NCI-H446 treated with DMSO at 0.1 percent for 48 hours (cell line): ENCODE measurements at places on chromosomes 1 and 21.

DNA sequence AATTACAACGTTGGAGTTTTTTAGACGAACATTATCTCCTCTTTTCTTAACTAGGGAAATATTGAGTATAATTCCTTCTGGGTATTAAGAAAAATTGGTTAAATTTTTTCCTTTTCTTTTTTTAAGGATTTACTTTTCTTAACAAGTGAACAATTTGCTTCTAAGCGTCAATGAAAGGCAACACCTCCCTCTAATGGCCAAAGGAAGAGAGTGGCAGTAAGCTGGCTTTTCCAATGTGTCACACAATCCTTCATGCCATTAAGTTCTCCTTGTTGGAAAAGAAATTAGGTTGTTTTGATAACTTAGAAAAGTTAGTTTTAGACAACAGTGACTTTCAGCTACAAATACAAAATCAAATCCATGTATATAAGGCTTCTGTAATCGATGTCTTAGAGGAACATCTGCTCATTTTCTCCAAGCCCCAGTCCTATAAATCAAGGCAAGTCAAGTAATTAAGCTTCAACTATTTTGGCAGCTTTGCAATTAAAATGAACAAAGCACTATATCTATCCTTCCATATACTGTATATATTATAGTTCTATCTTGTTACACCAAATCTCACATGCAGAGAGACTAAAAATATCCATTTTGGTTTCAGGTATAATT, 62.8 kb downstream of the EDEM3 start:
- DNase-seq: peak; percentile 41

DNA sequence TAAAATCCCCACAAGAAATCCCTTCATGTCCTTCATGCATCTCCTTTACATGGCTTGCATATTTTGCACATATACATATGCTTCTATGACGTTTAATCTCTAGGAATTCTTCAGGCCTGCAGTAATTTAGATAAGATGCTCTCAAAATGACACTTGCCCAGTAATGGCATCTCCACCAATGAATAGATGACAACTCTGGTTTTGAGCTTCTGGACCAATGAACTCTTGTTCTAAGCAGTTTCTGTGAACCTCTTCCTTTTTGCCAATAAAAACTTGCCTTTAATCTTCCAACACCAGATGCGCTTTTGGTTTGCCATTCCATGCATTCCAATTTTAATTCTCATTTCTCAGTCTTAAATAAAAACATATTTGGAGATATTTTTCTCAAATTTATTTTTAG, 189.8 kb upstream of the OLFM3 start:
- no peak for DNase-seq

DNA sequence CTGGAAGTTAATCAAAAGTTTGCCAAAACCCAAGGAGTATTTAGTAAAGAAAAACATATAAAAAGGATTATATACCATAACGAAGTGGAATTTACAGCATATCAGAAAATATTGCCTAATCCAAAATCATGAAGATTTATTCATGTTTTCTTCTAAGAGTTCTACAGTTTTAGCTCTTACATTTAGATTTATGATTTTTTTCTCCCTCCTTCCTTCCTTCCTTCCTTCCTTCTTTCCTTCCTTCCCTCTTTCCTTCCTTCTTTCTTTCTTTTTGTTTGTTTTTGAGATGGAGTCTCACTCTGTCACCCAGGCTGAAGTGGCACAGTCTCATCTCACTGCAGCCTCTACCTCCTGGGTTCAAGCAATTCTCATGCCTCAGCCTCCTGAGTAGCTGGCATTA, 15.7 kb upstream of the PRSS38 start:
- no peak for DNase-seq

DNA sequence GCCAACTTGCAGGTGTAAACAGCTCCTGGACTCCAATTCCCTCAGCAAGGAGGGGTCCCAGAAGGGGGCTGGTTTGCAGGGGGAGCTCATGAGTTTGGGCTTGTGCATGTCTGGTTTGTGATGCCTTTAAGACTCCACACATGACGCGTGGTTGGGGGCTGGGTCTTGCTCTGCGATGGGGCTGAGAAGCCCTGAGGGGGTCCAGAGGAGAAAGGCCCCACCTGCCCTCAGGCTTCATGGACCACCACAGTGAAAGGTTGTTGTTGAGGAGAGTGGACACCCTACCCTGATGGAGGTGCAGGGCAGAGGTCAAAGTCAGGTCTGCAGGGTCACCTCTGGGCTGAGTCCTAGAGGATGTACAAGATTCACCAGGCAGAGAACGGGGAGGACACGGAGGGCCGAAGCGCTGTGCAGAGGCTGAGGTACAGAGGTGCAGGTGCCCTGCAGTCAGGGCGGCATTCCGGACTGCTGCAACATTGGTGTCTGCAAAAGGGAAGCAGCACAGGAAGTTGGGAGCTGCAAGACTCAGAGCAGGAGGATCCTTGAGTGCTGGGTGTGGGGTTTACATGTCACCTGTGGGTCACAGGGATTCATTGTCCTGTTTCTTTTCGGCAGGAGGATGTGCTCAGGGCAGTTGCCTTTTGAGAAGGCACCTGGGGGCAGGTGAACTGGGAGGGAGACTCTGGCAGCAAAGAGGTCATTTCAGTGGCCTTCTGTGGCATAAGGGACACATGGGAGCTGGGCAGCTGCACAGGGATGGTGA, 399.4 kb downstream of the PTPRU start:
- DNase-seq: no peak

- DNase-seq: no peak
These were observed 13.7 kb downstream of the SELL start for GRCh38 chr1:169697755-169698154.

- no peak for DNase-seq
These were observed 56.3 kb downstream of the WNT9A start for GRCh38 chr1:227891223-227891954.

DNA sequence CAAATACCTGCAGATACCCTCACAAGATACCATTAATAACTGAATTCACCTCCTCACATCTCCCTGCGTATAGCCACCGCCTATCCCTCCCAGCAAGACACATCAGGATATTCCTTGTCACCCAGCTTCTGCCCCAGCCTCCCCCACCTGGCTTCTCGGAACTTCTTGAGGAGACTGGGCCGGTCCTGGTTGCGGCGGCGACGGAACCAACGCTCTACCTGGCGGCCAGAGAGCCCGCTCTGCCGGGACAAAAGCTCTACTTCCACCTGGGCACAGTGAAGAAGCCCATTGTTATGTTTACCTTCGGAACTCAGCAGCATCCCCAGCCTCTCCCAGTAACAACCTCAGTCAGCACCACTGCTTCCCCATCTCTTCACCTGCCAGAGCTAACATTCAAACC, 6.7 kb downstream of the CERS2 start:
- DNase-seq: no peak

GRCh38 chr1:91779548-91780021, 106.4 kb downstream of the TGFBR3 start:
- no peak for DNase-seq

DNA sequence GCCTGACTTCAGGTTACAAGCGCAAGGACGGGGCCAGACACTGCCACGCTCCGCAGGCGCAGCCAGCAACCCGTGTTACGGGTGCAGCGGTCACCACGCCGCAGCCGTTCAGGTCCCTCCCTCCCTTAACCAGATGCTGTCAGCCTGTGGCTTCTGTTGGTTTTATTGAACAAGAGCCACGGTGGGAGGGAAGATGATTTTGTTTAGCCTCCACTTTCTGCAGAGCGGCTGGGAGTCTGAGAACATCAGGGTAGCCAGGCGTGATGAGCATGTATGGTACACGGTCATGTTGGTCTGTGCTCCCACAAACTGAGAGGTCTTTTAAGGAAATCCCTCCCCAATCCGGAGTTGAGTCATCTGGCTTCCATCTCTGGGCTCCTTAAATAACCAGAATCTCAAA, 18.5 kb upstream of the ADARB1 start:
- no peak for DNase-seq

DNA sequence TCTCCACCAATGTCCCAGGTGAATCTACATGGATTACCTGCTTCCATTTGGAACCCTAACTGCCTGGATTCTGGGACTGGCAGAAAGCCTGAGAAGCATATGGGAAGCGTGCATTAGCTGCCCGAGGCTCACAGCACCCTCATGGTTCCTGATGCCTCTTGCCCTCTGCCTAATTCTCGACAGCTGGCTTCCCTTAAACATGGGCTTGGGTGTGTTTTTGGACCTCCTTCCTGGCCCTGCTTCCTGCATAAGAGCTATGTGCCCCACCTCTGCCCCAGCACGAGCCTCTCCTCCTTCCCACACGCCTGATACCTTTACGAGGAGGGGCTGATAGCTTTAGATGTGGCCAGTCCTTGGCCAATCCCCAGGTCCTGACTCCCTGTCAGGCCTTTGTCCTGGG, 152.4 kb upstream of the HMGB4 start:
- DNase-seq: no peak

GRCh38 chr21:34835526-34835925, 166.7 kb downstream of the CLIC6 start:
- DNase-seq: no peak

DNA sequence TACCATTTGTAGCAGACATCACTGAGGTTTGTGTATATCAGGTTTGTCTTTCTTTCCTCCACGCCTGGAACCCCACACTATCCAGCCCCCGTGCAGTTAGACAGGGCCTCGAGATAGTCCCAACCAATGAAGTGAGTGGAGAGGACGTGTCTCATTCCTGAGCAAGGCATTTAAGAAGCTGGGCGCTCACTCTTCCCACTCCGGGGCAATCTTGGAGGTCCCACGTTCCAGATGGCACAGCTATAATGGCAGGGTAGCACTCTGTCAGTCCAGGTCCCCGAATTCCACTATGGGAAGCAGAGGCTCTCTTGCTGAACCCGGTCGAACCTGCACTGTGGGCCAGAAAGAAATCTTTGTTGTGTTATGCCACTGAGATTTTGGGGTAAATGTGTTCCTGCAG, 57.3 kb upstream of the CSF3R start:
- DNase-seq: no peak

- DNase-seq: no peak
These were observed 6.8 kb upstream of the SLC22A15 start for GRCh38 chr1:115969509-115969908.

DNA sequence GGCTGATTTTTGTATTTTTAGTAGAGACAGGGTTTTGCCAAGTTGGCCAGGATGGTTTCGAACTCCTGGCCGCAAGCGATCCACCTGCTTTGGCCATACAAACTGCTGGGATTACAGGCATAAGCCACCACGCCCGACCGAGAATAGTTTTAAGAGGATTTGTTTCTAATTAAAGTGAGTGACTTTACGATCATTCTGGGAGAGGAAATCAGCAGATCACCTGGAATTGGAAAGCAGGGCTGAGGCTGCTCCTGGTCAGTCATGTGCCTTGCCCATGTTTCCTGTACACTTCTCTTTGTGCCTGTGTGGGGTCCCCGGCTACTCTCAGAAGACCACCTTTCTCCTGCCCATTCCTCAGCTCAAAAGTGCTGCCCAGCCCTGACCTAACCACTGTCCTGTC, 33.9 kb downstream of the ZBTB8B start:
- no peak for DNase-seq

DNA sequence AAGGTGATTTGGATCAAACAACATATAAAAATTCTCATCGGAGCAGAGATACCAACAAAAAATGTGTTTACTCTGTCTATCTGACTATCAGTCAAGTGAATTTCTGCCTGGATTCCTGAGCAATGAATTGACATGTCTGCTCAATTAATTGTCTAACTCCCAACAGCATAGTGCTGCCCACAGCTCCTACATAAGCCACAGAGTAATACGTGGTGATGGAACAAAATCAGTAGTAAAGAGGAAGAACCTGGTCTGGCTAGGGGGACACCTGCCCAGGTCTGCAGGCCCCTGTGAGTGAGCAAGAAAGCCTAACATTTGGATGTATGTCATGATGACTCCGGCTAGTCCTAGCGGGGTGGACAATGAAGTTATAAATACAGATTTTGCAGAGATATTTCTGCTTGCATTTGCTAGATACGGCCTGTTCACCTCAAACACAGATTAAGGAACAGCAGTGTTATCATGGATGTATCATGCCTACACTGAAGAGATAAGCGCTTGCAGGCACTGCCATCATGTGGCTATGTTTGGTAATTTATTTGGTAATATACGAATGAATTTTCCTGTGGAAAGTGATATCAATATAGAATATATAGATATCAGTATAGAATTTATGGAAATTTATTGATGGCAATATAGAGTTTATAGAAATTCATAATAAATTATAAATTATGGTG, 69.6 kb upstream of the LRRC8B start:
- DNase-seq: peak; percentile 59

- DNase-seq: peak; percentile 96
These were observed 92.1 kb upstream of the POU3F1 start for GRCh38 chr1:38138498-38139233.

DNA sequence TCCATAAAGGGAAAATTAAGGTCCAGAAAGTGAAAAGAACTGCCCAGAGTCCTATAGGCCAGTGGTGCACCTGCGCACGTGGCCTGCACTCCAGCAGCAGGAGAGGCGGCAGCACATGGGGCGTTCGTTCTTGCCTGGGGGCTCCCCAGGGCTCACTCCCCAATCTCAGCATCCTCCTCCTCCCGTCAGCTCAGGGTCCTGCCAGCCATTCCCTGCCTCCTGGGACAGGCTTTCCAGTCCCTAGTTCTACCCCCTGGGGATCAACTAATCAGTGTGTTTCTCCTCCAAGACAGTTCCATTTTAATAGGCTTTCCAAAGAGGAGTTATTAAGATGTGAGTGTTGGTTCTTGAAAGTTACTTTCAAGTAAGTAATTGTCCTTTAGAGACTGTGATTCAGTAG, 1.2 kb upstream of the A3GALT2 start:
- no peak for DNase-seq

DNA sequence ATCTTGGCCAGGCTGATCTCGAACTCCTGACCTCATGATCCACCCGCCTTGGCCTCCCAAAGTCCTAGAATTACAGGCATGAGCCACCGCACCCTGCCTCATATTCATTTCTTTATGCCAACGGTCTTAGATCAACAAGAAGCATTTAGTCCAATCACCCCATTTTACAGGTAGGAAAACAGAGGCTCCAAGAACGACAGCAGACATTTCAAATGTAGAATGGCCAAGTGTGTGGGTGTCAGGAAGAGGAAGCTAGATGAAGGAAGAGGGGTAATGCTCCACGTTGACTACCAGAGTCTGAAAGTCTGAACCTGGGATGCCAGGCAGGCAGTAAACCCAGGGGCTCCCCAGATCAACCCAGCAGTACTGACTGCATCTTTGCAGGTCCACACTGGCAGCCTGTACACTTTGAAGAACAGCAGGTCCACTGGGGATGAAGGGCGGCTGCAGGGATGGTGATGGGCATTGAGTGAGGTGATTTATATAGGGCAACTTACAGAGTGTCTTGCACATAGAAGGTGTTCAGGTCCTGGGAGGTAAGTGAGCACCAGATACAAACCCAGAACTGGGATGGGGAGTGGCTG, 120.2 kb downstream of the EPHB2 start:
- no peak for DNase-seq

DNA sequence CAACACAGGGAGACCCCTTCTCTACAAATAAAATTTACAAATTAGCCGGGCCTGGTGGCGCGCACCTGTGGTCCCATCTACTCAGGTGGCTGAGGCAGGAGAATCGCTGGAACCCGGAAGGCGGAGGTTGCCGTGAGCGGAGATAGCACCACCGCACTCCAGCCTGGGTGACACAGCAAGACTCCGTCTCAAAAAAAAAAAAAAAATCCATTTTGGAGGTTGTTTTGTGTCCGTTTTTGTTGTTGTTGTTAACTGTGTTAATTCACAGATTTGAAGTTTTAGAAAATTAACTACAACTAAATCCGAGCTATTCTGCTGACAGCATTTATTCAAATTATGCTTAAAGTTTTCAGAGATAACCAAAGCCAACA, 618 bp downstream of the CLCC1 start:
- DNase-seq: no peak
